Daoy (cell line): ENCODE measurements at places on chromosomes 3 and 15. TPM values are rescaled to one million over a fixed set of nuclear protein-coding genes. Genes with fewer than 3 reads are reported as not detected.
A peak's percentile ranks its signal among the peaks of the same experiment; 100 is the strongest.

- DNase-seq: no peak
Observed at GRCh38 chr3:155129396-155129795, 49.3 kb downstream of the MME start.

- DNase-seq: peak; percentile 6
Observed at GRCh38 chr3:31384117-31384516, 148.6 kb upstream of the STT3B start.

- DNase-seq: peak; percentile 37
Observed at GRCh38 chr3:105367063-105367405, 325 bp downstream of the ALCAM start.

GRCh38 chr15:88208396-88208795 lies 48.1 kb downstream of the NTRK3 start:
- DNase-seq: no peak

DNA sequence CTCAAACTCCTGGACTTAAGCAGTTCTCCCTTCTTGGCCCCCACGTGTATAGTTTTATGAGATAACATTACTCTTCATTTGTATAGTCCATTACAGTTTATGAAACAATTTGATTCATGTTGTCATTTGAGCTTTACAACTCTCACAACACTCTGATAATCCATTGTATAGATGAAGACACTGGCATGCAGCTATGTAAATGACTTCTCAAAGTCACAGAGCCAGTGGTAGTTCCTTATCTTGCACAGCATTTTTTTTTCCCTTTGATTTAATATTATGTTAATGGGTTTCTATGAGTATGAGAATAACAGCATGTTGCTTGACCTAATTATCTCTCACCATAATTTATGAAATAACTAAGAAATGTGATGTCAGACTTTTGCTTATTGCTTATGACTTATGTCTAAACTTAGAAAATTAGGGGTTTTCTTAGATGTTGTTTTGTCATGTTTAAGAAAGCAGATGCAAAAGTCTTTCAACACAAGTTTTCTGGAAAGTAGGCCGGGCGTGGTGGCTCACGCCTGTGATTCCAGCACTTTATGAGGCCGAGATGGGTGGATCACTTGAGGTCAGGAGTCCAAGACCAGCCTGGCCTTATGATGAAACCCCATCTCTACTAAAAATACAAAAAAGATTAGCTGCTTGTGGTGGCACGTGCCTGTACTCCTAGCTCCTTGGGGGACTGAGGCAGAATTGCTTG lies 13.3 kb downstream of the VPS8 start:
- DNase-seq: no peak

GRCh38 chr3:173045770-173046382 lies 95.2 kb downstream of the SPATA16 start:
- DNase-seq: no peak

GRCh38 chr15:88403351-88403791 lies 63.8 kb downstream of the MRPL46 start:
- no peak for DNase-seq

GRCh38 chr3:115280506-115280905 lies 133.4 kb upstream of the ZBTB20 start:
- no peak for DNase-seq

The ROPN1 gene
- total RNA-seq: not detected in 2 replicates

The PAQR5 gene
- total RNA-seq: 0.51 and 0.91 TPM in 2 replicates

The LHFPL4 gene
- 0.29 TPM in 1 of 2 replicates, not detected in the other for total RNA-seq

The NUP210 gene
- 8.9 and 9.2 TPM in 2 replicates for total RNA-seq

The EPHB1 gene
- total RNA-seq: 2.5 and 4.2 TPM in 2 replicates
